Right lung (tissue), 10 donors: ENCODE measurements at places on chromosomes 6 and 20.
A peak's percentile ranks its signal among the peaks of the same experiment; 100 is the strongest.

DNA sequence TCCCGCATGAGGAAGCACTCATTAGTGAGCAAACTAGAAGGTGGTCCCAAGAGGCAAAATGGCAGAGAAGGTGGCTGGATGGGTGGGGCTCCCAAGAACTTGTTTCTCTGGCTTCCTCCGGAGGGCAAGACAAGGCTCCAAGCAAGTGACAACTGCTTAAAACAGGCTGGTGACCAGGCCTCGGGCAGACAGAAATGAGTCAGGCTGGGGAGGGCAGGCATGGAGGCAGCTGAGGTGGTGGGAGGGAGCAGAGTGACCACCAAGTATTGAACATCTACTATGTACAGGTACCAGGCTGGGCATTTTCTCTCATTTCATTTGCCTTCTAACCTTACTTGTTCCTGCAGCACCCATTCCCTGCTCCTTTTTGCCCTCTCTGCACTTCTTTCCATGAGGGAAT lies 33.4 kb downstream of the TNXB start:
- no peak for DNase-seq

GRCh38 chr6:78908621-78909020 lies 41.3 kb downstream of the IRAK1BP1 start:
- DNase-seq, result no peak

GRCh38 chr6:24574809-24575208 lies 71.2 kb downstream of the KIAA0319 start:
- DNase-seq, result no peak

DNA sequence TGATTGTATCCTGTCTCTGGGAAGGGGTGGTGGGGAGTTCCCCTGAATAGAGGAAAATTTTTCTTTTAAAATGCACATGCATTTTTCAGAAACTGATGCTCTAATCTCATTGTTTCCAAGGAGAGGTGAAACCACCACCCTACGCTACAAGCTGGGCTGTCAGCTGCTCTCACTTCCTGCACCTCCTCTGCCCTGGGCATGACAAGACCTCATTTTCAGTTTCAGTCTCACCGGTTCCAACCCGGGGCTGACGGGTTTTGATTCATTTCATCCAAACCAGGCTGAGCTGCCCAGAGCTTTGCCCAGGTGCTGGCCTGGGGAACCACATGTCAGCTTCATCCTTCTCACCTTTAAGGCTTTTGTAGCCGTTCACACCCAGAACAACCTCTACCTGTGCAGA lies 99.7 kb downstream of the EYA2 start:
- DNase-seq, result no peak

DNA sequence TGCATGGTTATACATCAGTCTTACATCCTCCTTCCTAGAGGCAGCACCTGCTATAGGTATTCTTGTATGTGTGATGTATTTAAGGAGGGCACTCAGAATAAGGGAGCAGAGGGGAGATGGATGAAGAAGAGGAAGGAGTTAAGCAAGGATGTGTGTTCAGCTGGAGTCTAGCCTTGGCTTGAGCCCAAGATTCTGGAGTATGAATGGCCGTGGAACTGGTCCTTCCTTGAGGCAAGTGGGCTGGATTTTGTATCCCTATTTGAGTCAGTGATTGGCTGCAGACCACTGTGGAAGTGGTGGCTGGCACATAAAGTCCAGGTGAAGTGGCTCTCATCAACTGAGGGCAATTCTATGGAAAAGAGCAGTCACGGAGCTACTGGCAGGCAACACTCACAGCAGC lies 112.0 kb upstream of the RNF24 start:
- no peak for DNase-seq

DNA sequence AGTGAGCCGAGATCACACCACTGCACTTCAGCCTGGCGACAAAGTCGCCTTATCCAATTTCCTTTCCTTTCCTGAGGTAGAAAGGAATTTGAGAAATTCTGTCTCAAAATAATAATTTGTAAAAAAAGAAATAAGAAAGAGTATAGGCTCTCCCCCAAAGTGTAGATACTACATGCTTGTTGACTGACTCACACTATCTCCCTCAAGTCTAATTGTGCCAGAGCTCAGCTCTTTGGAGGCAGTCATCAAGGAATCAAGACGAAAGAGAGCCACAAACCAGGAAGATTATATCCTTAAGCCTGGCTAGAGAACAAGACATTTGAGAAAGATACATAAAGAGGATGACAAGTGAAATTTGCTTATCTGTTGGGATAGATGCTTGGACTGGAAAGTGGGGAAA lies 3.7 kb upstream of the FKBPL start:
- no peak for DNase-seq

DNA sequence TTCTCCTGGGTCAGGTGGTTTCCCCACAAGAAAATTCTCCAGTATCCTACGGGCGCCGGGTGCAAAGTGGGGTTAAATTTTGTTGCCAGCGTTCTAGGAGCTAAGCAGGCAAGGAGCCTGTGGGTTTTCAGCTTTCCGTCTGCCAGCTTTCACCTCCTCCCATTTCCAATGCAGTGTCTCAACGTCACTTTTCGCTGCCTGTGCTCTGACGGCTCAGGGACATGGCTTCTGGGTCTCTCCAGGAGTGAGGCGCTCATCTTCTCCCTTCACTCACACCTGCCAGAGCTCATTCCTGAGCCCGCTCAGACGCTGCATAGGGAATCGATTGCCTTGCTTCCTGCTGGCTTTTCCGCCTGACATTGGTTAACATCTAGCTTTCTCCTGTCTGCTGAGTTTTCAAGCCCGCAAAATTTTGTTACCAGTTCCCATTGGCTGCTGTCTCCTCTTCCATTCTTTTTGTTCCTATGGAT lies 7.3 kb upstream of the NAA20 start:
- no peak for DNase-seq

- DNase-seq, result no peak
Measured at GRCh38 chr6:4506223-4506622, 270.0 kb upstream of the CDYL start.

GRCh38 chr20:3400260-3401155 lies 7.0 kb downstream of the DNAAF9 start:
- no peak for DNase-seq

DNA sequence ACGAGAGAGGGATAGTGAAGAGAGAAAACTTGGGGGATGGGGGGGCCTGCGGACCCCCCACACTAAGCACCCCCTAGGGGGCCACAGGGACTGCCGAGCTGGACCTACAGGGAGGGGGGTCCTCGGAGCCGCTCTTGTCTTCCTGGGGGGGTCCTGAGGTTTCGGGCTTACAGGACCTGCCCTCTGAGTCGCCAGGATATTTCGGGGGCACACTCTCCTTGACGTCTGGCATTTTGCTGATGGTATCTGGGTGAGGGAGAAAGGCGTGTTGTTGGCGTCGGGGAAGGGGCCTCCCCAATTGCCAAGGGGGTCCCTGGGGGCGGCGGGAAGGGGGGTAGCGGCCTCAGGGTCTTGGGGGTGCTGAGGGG lies 516 bp downstream of the TCP11 start:
- no peak for DNase-seq

- DNase-seq, result peak; percentile 18
Measured at GRCh38 chr6:53986165-53986720, 125.0 kb upstream of the MLIP start.

DNA sequence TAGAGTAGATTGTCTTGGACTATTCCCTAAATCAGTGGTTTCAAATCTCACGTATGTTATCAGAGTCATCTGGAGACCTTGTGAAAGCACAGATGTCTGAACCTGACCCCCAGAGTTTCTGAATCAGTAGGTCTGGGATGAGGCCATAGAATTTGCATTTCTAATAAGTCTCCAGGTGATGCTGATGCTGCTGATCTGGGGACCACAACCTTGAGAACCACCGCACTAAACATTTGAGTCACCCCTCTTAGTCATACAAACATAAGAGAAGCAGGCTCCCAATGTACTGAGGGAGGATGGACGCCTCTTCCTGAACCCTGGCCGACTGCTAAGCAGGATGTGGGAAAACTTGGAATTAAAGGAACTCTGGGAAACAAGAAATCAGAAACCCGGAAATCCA lies 187.8 kb upstream of the PRDM1 start:
- DNase-seq, result no peak

DNA sequence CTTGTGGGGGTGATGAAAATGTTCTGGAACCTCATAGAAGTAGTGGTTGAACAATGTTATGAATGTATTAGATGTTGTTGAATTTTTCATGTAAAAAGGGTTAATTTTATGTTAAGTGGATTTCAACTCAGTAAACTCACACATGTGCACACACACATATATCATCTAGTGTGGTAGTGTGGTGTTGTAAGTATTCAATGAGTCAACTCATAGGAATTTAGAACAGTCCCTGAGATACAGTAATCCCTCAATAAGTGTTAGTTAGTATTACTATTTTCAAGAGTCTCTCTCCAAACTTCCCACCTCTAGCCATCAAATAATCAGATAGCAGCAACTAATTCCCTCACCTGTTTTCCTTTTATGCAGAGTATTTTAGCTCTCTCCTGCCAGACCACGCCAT lies 563.1 kb upstream of the JARID2 start:
- DNase-seq, result no peak

DNA sequence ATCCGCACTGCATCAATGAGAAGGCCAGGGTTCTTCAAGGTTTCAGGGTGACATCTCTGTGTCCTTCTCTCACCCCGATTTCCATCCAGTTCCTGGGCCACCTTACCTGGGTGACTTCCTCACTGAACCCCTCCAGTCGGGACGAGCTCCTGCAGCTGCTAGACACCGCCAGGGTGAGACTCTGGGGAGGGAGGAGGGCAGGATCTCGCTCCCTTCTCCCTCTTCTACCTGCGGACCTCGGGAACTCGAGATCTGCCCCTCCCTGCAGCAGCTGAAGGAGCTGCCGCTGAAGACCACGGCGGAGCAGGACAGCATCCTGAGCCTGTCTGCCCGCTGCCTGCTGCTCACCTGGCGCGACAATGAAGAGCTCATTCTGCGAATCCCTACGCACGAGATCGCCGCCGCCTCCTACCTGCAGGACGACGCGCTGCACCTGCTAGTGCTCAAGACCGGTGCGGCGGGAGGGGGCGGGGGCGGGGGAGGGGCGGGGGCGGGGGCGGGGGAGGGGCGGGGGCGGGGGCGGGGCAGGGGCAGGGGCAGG lies 7.5 kb downstream of the CCM2L start:
- DNase-seq, result no peak

- no peak for DNase-seq
Measured at GRCh38 chr6:52650941-52651340, 20.0 kb upstream of the TMEM14A start.

DNA sequence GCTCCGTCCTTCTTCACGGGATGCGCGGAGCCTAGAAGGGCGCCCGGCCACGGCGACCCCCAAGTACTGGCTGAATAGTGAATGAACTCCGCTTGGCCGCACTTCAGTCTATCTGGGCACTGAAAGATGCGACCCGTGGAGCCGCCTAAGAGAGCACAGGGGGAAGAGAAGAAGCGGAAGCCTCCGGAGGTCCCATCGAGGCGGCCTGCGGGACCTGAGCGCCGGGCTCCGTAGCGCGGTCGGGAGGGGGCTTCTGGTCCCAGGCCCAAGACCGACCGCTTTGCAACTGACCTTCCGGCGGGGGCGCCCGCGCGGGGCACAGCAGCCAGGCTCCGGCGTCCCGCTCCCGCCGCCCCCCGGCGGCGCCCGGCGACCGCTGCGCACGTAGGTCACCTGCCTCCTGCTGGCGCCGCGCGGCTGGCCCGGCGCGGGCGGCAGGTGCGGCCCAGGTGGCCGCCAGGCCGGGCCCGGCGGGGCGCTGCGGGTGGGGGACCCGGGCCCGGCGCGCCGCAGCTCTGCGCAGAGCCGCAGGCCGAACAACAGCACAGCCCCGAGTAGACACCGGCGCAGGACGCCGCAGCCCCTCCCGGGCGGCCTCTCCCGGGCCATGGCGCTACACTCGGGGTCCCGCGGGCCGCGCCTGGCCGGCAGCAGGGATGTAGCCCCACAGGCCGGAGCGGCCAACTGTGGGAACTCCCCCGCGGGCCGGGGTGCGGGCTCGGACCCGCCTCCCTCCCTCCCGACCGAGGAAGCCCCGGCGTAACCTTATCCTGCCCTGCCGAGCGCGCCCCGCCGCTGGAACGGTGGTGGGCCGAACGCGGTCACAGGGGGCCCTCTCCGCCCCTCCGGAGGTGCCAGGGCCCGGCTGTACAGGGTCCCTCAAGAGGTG lies at the start of gene METTL24:
Gene METTL24, minus strand, starts transcription at position 686 of the 889 bp plus-strand sequence. Its CDS starts 77 bp downstream, at position 609.
- DNase-seq, result peak; percentile 40

- no peak for DNase-seq
Measured at GRCh38 chr20:34415079-34415478, 52.0 kb downstream of the ITCH start.

- no peak for DNase-seq
Measured at GRCh38 chr20:61966492-61967244, 99.0 kb downstream of the TAF4 start.

DNA sequence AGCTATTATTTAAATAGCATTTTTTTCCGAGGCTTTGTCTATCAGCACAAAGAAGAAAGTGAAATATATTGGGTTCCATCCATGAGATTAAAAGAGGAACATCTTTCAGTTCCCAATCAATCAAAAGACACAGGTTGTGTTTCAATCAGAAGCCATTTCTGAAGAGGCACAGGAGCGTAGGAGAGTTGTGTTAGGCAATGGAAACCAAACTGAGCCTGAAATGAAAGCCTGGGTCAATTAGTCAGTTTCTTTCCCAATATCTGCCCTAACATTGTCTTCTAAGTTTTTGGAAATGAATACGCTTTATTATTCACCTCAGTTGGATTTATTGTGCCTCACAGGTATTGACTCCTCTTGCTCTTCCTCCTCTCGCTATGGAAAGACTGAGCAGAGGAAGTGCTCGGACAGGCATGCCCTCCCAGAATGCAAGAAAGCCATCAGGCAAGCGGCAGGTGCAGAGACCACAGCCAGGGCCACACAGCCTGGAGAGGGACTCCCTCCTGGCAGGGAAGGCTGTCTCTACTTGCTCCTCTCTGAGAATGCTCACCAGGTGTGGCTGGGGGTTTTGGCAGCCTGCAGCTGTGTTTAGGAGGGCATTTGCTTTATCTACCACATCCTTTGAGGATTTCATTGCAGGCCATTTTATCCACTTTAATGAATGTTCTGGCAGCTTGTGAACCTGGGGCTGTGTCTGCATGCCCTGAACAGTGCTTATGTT lies 100.8 kb upstream of the NEDD9 start:
- no peak for DNase-seq

- peak; percentile 23 for DNase-seq
Measured at GRCh38 chr6:151765444-151765886, 42.0 kb upstream of the ESR1 start.

- DNase-seq, result no peak
Measured at GRCh38 chr6:13420269-13420668, 67.1 kb downstream of the GFOD1 start.

DNA sequence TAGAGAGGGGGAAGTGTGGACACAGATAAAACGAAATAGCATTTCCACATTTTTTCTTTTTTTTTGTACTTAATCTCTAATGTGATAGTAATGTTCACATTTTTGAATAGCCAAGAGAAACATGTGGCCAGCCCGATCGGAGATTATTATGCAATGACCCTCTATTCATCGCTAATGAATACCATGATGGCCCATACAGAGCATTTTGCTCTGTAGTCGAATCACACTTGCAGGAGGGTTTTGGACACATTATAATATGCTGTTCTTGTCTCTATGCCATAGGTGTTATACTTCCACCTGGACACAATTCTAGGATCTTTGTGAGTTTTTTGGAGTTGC lies 60.1 kb downstream of the MTHFD1L start:
- no peak for DNase-seq

DNA sequence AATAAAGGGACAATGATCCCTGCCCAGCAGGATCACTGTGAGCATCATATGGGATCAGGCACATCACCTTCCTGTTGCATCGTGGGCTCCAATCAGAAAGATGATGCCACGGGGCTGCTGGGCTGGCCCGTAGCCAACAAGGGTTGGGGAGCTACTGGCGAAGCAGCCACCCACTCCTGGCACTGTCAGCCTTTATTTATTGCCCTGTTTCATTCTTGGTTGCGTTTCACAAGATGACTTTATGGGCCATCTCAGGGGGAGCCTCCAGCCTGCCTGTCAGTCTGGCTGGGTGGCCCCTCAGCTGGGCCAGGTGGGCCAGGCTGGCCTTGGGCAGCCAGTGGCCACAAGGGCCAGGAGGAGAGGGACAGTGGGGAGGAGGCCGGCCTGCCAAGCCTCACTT lies 17.3 kb downstream of the VSTM2L start:
- no peak for DNase-seq
